ENCODE measurements at places on chromosomes 2 and 18.

- no peak overlapping the region for H3K27ac ChIP-seq
- DNase-seq: no peak
- H3K4me3 ChIP-seq: no peak overlapping the region
- no peaks in the 10 kb centered on the region for H3K36me3 ChIP-seq
- no peaks in the 10 kb centered on the region for H3K4me1 ChIP-seq
Measured at GRCh38 chr2:125107446-125107845, 1082.4 kb downstream of the CNTNAP5 start.

- H3K36me3 ChIP-seq: peaks cover 4% of the 10 kb centered on the region
- H3K27ac ChIP-seq: peak overlapping the region; percentile 59
- peaks cover 94% of the 10 kb centered on the region for H3K4me1 ChIP-seq
Measured at GRCh38 chr18:48942086-48942485, 8.7 kb downstream of the SMAD7 start.

- no peak overlapping the region for H3K27ac ChIP-seq
- DNase-seq: no peak
- H3K36me3 ChIP-seq: no peaks in the 10 kb centered on the region
- peaks cover 12% of the 10 kb centered on the region for H3K4me1 ChIP-seq
Measured at GRCh38 chr2:139864821-139865302, 1084.7 kb upstream of the NXPH2 start.

GRCh38 chr2:125935559-125935958 lies 720.4 kb upstream of the GYPC start:
- no peak for DNase-seq
- no peak overlapping the region for H3K27ac ChIP-seq

DNA sequence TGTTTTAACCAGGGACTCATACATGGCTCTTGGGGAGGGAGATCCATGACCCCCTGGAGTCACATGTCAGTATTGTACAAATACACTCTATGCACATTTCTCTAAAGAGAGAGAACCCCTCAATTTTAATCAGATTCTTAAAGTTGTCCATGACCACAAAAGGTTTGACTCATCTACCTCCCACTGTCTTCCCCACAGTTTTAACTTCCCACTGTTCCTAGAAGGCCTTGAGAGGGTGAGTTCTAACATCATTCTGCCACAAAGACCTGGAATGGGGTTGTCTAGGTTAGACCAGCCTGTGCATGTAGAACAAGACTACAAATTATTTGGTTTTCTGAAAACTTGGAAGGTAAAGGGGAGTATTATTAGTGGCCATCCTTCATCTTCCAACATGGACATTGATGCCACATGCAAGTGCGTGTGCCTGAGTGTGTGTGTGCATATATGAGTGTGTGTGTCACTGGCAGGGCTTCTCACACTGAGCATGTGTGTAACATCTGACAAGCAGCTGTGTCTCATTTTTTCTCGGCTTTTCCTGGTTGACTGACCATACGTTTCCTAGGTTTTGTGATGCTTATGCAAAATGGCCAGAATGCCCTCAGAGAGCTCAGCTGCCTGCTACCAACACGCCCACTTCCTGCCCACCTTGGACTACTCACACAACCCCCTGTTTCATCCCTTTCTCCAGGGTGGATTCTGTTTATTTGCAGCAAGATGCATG lies 94.6 kb upstream of the LGALSL start:
- no peaks in the 10 kb centered on the region for H3K27me3 ChIP-seq
- no peak overlapping the region for H3K4me3 ChIP-seq
- no peak for DNase-seq
- H3K4me1 ChIP-seq: peaks cover 10% of the 10 kb centered on the region

DNA sequence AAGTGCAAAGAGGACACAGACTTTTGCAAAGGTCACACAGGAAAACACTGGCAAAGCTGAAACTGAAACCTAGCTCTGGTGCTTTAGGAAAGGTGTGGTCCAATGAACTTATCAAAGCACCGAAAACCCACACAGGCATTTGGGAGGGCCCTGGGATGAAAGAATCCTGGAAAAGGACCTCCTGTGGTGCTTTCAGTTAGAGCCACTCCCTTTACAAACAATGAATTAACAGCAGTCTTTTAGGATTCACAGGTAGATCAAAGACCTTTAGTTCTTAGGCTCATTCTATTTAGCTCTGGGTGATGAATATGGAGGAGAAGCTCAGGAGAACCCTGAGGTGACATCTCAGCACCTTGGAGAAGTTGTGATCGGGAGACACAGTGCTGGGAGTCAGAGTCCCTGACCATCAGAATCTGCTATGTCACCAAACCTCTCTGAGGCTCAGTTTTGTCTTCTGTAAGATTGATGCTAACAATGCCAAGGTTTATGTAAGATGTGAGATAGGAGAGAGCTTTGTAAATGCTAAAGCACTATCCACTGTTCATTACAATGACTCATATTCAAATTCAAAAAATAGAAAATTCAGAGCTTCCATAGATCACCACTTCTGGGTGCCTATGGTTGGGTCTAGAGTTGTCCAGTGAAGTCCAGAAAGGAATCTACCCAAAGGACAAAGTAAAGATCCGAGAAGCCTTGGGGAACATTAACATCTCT lies 39.3 kb downstream of the VSNL1 start:
- H3K4me1 ChIP-seq: peaks cover 37% of the 10 kb centered on the region
- H3K27ac ChIP-seq: no peak overlapping the region
- H3K36me3 ChIP-seq: no peaks in the 10 kb centered on the region
- H3K4me3 ChIP-seq: no peak overlapping the region
- DNase-seq: peak; percentile 84
- H3K27me3 ChIP-seq: no peaks in the 10 kb centered on the region

- DNase-seq: peak; percentile 35
- no peaks in the 10 kb centered on the region for H3K27me3 ChIP-seq
- H3K27ac ChIP-seq: no peak within 1 kb of the TSS
- peaks cover 42% of the 10 kb centered on the region for H3K4me1 ChIP-seq
- H3K36me3 ChIP-seq: no peaks in the 10 kb centered on the region
Measured at GRCh38 chr2:151733771-151734672, at the start of gene NEB. Gene NEB, minus strand, starts transcription at chr2:151734476. Its CDS starts 1,320 bp downstream, at chr2:151733156.

DNA sequence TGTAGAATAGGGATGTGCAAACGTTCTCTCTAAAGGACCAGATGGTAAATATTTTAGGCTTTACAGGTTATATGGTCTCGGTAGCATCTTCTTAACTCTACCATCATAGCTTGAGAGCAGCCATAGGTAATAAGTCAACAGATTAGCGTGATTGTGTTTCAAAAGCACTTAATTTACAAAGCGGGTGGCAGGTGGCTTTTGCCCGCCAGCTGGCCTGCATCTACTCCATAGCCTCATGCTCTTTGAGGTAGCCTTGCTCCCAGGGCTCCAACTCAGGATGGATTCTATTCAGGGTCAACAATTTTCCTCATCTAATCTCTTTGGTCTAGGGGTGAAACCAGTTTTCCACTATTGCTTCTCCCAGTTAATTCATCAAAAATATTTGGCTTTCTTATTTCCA lies 5.0 kb upstream of the ATP9B start:
- H3K4me3 ChIP-seq: no peak overlapping the region
- H3K27me3 ChIP-seq: no peaks in the 10 kb centered on the region
- DNase-seq: no peak
- no peaks in the 10 kb centered on the region for H3K4me1 ChIP-seq
- no peaks in the 10 kb centered on the region for H3K36me3 ChIP-seq

DNA sequence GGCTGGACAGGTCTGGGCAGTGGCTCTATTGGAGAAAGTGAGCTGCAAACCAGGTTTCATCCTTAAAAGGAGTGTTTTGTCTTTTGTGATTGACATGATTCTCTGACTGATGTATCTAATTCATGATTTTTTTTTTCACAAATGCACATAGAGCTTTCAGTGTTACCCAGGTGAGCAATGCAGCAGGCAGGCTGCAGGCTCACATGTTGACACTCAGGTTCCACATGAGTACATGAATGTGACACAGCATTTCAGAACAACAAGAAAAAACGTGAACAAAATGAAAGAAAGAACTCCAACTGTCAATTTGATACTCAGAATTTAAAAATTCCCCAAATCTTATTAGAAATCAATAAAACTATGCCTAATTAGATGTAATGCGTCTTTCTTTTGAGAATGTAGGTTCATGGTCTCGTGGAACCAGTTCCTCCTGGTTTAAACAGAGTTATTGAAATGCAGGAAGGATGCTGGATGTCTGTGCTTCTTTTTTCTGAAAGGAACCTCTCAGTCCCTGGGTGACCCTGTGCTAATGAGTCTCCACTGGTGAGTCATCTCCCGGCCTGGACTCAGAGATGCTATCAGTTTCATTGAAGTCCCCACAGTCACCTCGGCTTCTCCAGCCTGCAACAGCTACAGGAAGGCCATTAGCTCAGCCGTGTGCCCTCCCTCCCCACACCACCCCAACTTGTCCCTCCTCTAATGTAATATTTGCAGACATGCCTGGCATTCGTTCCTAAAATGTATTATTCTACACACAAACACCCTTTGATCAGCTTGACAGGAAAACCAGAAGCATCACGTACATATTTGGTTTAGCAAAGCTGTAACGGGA lies 430.4 kb downstream of the LPIN1 start:
- no peak for DNase-seq
- no peak overlapping the region for H3K4me3 ChIP-seq
- H3K36me3 ChIP-seq: no peaks in the 10 kb centered on the region
- no peaks in the 10 kb centered on the region for H3K27me3 ChIP-seq
- no peaks in the 10 kb centered on the region for H3K4me1 ChIP-seq
- no peak overlapping the region for H3K27ac ChIP-seq

DNA sequence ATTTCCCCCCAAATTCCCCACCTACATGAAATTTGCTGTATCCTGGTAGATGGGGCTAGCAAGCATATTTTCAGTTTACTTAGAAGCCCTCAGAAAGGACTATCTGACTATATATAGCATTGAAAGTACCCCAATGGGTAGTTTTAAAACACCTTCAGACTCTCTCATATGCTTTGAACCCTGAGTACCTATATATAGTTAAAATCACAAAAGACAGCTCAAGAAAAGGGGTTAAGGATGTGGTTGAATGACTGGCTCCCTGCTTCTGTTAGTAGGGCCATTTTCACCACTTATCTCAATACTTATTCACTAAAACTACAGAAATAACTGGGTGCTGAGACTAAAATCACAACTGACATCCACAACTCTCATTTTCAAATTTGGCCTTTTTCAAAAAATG lies 18.5 kb downstream of the WDPCP start:
- H3K4me3 ChIP-seq: no peak overlapping the region
- H3K27ac ChIP-seq: no peak overlapping the region
- no peaks in the 10 kb centered on the region for H3K4me1 ChIP-seq
- no peaks in the 10 kb centered on the region for H3K27me3 ChIP-seq

GRCh38 chr2:235527806-235528469 lies 34.1 kb downstream of the AGAP1 start:
- DNase-seq: peak; percentile 78
- H3K4me1 ChIP-seq: peaks cover 20% of the 10 kb centered on the region
- no peak overlapping the region for H3K27ac ChIP-seq
- no peak overlapping the region for H3K4me3 ChIP-seq
- no peaks in the 10 kb centered on the region for H3K27me3 ChIP-seq

GRCh38 chr2:64423303-64423702 lies 30.7 kb upstream of the LGALSL start:
- H3K27ac ChIP-seq: no peak overlapping the region
- H3K4me1 ChIP-seq: no peaks in the 10 kb centered on the region
- no peaks in the 10 kb centered on the region for H3K36me3 ChIP-seq
- no peak overlapping the region for H3K4me3 ChIP-seq

- H3K36me3 ChIP-seq: no peaks in the 10 kb centered on the region
- no peak overlapping the region for H3K27ac ChIP-seq
- H3K4me3 ChIP-seq: 0 out of 2 replicates have a peak overlapping the region, but pooled peaks have one; percentile 30
- H3K4me1 ChIP-seq: peaks cover 20% of the 10 kb centered on the region
Measured at GRCh38 chr2:30403592-30404312, 43.3 kb upstream of the LCLAT1 start.

DNA sequence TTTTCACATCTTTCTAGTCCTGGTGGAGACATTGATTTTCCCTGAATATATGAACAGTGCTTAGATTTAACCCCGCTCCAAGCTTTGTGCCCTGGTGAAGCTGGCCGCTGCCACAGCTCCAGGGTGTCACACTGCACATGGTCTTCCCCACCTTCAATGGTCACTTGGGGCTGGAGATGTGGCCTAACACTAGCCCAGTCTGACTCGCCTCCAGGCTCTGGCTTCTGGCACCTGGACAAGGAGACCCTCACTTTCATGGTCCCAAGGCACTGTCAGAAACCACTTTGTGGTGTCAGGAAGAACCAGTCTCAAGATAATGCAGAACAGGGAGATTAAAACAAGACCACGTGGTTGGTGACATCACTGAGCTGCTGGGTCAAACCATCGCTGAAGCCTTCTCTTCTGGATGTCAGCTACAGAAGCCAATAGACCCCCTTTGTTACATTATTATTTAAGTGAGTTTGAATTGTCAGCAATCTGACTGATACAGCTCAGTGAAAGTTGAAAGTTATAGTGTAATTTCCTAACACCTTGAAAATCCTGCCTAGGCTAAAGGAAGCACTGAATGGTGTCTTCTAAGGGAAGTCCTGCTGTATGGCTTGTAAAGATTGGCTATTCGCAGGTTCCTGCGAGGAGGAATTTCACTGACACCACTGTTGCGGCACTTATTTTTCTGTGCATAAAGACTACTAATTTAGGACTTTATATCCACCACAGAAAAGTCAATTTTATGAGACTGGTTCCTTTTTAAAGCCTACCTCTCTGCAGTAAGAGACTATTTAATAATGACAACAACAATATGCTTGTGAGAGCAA lies 55.0 kb upstream of the CTDP1 start:
- no peak overlapping the region for H3K4me3 ChIP-seq
- no peaks in the 10 kb centered on the region for H3K27me3 ChIP-seq
- H3K4me1 ChIP-seq: peaks cover 13% of the 10 kb centered on the region

DNA sequence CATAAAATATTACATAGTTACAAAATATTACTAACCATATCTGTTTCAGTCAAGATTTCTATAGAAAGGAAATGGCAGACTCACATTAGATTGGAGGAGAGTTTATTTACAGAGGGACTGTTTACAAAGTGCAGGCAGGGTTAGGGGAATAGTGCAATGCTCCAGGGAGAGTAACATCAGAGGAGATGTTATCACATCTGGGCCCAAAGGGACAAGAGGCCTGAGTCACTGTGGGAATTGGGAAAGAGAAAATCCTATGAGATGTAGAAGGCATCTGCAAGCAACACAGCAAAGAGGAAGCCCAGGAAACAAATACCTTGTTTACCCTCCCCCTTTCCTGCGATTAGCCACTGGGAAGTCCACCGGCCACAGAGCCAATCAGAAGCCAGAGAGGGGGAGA lies 227.3 kb upstream of the TANK start:
- no peak for DNase-seq
- peaks cover 13% of the 10 kb centered on the region for H3K4me1 ChIP-seq
- H3K27me3 ChIP-seq: no peaks in the 10 kb centered on the region
- H3K27ac ChIP-seq: no peak overlapping the region
- no peaks in the 10 kb centered on the region for H3K36me3 ChIP-seq
- H3K4me3 ChIP-seq: no peak overlapping the region

GRCh38 chr18:48190994-48191393 lies 218.2 kb downstream of the ZBTB7C start:
- no peak for DNase-seq
- H3K27ac ChIP-seq: no peak overlapping the region
- H3K36me3 ChIP-seq: no peaks in the 10 kb centered on the region
- H3K4me3 ChIP-seq: no peak overlapping the region

- no peaks in the 10 kb centered on the region for H3K27me3 ChIP-seq
- H3K4me3 ChIP-seq: no peak overlapping the region
- H3K27ac ChIP-seq: no peak overlapping the region
- H3K36me3 ChIP-seq: no peaks in the 10 kb centered on the region
- H3K4me1 ChIP-seq: peaks cover 27% of the 10 kb centered on the region
Measured at GRCh38 chr18:32060026-32060425, 31.6 kb upstream of the RNF138 start.

Data from GM23338 (cell line).